ENCODE measurements at places on chromosomes 3 and 15.

DNA sequence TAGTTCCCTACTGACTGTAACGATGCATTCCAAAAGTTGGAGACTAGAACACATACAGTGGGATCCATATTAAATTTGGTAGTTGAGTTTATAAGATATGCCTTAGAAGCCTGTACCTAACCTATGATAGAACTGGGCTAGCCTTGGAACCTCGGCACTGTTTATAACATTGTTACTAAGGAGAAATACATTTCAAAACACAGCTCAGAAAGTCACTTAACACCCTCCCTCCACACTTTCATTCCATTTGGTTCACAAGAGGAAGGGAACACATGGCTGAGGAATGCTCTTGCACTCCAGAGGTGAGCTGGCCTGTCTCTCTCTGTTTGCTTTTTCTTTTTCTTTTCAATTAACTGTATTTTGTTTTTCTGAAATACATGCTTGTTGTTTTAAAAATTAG, 48.7 kb upstream of the TSC22D2 start:
- no peak for DNase-seq

- DNase-seq: no peak
Measured at GRCh38 chr15:57668016-57668415, 38.5 kb upstream of the POLR2M start.

GRCh38 chr15:61141497-61142125, 87.5 kb downstream of the RORA start:
- no peak for DNase-seq

GRCh38 chr3:141368062-141368924, at the start of gene ZBTB38:
Gene ZBTB38 (plus strand): TSS chr3:141368504. CDS start chr3:141442389, 73,885 bp downstream.
- peak; percentile 93 for DNase-seq

GRCh38 chr3:9683426-9683825, 20.2 kb upstream of the CPNE9 start:
- DNase-seq: no peak

DNA sequence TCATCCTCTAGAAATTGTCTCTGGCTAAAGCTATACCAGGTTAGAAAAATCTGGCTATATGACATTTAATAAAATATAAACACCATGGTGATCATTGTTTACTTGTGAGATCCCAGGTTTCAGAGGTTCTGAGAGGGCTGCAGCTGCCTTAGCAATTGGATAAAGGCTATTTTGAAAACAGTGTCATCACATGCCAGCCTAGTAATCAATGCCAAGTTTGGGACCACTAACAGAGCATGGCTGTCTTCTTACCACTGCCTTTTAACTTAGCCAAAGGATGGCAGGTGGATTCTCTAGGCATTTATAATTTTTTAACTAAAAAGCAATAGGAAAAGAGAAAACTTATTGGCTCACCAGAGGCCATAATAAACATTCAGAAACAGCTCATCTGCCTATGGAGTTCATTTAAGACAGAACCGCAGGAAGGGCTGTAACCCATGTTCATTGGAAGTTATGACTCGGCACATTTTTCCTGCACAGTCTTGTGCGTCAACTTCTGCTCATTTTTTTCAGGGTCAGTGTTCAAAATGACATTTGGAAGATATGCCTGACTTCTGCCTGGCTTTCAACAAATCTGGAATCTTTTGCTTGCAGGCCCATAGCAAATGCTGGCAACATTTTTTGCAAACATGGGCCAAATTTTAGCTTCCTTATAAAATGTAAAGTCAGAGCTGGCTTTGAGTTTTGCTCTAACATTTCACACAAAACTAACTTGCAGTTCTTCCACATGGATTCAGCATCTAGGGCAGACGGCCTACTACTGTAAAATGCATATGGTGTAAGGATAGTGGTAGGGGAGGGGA, 476.0 kb upstream of the TBL1XR1 start:
- no peak for DNase-seq

DNA sequence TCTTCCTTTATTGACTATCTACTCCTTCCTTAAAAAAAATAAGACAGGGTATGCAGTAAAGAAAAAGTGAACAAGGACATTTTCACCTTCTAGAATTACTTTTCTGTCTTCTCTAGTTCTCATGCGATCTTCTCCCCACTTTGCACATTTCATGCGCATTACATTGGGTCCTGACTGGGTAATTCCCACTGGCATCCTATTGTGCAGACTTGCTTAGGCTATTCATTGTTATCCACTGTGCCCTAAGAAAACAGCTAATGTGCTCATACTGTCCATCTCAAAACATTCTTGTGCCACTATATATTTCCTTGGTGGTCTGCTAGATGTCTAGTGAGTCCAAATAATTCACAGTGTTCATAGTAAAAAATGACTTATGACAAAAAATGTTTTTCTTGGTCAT, 447.4 kb upstream of the ROBO1 start:
- no peak for DNase-seq

DNA sequence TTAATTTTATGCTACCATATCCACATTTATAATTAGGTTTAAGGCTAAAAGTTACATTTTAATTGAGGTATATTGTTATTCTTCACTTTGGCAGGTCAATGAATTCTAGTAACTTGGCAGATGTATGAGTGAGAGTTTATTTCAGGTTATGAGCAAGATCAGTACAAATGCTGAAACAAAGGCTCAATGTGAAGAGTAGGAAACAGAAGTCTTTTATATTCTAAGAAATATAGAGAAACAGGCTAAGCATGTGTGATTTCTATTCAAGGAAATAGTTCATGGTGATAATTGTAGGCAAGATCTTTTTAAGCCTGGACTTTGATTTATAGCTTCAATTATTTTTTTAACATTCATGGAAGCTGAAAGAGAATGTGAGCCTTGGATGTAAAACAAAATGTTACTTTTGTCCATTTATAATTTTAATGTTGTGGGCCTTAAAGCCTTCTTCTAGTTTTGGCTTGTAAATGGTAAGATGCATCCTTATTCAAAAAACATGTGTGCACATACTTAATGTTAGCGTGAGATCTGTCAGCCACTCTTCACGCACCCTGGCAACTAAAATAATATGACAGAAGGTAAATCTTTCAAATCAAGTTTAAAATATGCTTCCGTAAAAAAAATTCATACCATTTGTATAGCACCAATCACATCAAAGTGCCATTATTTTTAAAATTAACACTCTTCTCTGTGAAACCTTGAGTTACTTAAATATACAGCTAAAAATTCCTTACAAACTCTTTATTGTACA, 22.8 kb upstream of the OSTN start:
- no peak for DNase-seq

DNA sequence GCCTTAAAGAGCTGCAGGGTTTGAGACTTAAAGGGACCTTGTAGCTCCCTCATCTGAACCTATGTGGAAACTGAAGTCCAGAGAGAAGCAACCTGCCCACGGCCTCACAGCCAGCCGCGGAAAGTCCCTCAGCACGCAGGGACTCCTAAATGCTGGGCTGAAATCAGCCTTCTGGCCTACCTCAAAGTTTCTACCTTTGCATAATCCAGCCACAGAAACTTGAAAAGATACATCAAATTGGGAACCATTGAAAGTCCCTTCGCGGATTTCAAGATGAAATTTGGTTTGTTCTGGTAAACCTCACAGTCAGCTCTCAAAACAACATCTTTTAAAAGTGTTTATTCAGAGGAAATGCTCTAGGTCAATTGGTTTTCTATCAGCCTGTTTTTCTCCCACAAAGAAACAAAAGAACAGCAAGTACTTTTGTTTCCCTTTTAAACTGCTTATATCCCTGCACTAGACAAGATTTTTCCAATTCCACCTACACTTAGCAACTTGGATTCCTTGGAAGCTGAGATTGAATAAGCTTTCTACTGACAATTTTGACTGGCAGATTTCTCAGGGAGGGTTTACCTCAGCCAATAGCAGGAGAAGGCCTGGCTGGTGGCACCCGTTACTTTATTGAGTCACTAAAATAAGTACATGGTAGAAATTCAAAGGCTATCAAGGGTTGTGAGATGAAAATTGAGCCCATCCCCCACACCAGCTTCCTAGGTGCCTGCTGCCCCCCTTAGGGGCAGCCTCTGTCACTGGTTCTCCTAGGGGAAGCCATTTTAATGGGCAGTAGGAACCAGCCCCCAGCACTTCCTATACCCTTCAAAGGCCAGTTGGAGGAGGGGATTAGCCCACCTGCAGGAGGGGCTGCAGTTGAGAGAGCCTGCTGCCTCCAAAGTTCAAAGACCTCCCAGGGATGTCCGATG, 171.2 kb downstream of the ADAMTS17 start:
- no peak for DNase-seq

DNA sequence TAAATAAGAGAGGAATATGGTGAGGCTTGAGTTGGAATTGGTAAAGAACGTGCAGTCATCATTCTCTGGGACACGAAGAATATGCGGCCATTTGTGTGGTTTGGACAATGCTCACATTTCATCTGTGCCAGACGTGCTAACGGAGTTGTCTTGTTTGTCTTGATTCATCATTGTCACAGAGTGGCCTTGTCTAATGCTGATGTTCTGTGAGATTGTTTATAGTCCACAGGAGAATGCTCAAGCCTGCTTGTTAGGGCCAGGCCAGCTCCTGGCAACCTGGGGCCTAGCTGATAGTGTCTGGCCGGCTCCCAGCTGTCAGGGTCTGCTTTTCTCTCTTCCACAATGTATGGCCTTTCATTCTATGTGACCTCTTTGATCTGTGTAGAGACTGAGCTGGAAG, 384.7 kb downstream of the EDEM1 start:
- DNase-seq: no peak

DNA sequence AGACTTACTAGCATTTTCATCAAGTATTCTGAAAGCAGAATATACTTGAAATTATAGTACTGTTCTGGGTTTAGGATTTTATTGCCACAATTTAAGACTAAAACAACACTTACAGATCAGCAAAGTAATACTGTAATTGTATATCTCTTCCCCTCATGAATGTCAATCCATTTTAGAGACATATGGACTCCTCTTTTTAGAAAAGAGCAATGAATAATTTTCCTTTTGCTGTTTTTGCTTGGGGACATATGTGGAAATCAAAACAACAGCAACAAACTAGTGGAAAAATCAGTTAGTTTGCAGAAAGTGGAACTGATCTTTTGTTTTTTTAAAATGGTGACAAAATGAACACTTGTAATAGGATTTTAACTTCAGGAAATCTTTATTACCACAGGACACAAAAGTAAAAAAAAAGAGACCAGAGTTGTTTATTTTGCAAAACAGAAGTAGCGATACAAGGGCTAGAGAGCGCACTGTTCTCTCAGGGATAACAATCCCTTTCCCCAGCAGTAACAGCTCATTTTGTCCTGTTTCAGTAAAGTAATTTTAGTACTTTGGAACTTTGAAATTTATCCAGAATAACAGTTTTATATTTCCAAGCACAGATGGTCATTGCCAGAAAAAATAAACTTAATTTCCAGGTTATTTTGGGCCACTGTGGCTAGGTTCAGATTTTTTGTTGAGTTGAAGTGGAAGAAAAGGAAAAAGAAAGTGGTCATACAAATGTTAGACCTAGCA, 17.1 kb downstream of the LEKR1 start:
- DNase-seq: no peak

- no peak for DNase-seq
Measured at GRCh38 chr15:90571063-90571541, 41.4 kb downstream of the CRTC3 start.

GRCh38 chr3:147864754-147865354, 455.7 kb downstream of the ZIC1 start:
- no peak for DNase-seq

- DNase-seq: no peak
Measured at GRCh38 chr3:72951259-72951722, 45.3 kb upstream of the PPP4R2 start.
